Stimulated activated CD4-positive, alpha-beta T cell treated with anti-CD3 and anti-CD28 coated beads, Interleukin-12 subunit alpha, Interleukin-12 subunit beta, amount 100 ng/mL, for 24 hours (primary cell): ENCODE measurements at places on chromosomes 1 and 21.

DNA sequence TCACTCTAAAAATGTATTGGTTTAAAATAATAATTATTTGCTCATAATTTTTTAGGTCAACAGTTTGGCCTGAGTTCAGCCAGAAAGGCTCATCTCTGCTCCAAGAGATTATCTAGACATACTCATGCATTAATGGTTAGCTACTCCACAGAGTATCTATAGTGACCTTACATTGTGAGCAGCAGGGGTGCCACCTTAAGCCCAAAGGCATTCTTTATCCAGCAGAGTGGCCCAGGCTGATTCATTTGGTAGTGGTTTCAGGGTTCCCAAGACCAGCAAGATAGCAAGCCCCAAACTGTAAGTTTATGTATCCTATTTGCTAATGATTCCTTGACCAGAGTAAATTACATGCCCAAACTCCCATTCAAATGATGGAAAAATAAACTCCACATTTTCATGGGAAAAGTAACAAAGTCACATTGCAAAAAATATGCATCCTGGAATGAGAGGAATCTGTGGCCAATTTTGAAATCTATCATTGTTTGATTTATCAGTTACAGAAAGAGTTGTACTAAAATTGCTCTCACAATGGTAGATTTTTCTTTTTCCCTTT, 182.6 kb upstream of the KCNK2 start:
- DNase-seq, result no peak

GRCh38 chr1:162678439-162678838, 46.2 kb downstream of the DDR2 start:
- no peak for DNase-seq

DNA sequence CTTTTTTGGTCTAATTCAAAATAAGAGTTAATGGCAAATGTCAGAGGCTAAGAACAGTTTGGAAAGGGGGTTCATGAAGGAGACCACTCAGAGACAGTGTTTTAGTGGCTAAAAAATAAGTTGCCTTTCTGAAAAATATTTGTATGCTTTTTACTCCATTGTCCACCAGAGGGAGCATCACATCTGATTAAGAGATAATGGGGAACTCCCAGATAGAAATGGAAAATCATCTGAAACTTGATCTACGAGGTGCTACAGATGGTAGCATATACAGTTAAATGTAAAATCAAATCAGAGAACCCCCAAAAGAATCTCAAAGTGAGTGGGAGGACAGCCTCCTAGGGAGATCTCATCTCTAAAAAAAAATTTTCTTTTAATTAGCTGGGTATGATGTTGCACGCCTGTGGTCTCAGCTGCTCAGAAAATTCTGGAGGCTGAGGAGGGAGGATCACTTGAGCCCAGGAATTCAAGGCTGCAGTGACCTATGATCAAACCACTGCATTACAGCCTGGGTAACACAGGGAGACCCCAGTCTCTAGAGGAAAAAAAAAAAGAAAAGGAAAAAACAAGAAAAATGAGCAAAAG, 9.7 kb downstream of the SMYD3 start:
- no peak for DNase-seq

DNA sequence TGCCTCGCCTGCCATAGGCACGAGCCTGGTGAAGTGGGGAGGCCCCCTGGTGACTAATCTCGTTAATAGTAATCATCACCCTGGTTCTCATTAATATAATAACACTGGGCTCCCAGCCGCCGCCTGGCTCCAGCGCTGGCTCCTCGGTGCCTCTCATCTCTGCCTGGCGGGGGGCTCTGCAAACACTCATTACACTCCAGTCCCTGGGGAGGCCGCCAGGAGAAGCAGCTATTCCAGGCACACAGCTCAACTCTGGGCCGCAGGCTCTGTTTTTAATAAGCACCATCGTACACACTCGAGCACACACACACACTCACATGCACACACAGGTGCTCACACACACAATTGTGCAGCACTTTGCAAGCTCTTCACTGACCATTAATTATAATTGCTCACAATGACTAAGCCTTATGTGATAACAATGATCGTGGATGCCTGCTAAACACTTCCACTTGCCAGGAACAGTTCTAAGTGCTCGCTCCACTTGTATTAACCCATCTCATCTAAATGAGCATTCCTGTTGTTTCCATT, 52.2 kb downstream of the SDC3 start:
- DNase-seq, result no peak

GRCh38 chr1:228977307-228977706, 242.0 kb downstream of the RHOU start:
- DNase-seq, result no peak

DNA sequence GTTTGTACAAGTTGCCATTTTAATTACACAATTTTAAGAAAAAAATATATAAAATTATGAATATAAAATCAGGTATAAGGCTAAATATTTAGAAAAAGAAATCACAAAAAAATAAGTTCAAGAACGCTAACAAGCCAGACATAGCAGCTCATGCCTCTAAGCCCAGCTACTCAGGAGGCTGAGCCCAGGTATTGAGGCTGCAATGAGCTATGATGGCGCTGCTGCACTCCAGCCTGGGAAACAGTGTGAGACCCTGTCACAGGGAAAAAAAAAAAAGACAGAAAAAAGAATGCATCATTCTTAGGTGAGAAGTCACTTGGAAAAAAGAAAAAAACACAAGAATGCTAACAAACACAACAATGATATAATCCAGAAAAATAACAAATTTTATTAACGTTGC, 112.3 kb upstream of the PRDX6 start:
- DNase-seq, result no peak

DNA sequence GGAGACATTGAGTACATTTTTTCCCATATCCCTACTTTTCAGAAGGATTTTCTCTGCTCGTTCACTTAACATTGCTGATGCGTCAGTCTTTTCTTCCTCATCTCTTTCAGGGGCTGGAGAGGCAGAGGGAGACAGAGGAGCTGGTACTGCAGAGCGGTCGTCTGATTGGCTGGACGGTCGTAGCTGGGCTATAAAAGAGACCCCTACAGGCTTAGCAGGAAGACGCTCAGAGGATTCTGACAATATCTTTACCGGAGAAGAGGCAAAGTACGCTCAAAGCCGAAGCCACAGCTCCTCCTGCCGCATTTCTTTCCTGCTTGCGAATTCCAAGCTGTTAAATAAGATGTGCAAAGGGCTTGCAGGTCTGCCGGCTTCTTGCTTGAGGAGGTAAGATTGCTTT, at the start of gene RGS4:
TSS of gene RGS4 (plus strand) at position 220 of the 400 bp plus-strand sequence. CDS start at position 344, 124 bp downstream.
- no peak for DNase-seq

- no peak for DNase-seq
Measured at GRCh38 chr1:239616673-239617072, 230.3 kb downstream of the CHRM3 start.

DNA sequence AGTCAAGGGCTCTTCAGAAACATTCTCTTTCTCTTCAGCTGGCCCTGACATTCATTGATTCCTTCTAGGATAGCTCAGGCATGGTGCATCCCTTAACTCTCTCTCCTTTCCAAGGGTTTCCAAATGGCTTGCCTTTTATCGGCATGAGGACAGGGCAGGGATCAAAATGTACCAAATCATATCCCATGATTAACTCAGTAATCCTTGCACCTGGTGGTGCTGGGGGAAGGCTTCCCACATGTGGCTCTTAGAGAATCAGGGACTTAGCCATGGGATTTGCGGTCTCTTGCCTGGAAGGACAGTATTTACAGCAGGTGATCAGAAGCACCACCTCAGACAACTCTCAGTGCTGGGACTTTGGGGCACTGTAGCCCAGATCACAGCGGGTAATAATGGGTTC, 46.2 kb upstream of the EDEM3 start:
- DNase-seq, result no peak

- peak; percentile 31 for DNase-seq
Measured at GRCh38 chr1:28056129-28056925, 32.1 kb downstream of the EYA3 start.

DNA sequence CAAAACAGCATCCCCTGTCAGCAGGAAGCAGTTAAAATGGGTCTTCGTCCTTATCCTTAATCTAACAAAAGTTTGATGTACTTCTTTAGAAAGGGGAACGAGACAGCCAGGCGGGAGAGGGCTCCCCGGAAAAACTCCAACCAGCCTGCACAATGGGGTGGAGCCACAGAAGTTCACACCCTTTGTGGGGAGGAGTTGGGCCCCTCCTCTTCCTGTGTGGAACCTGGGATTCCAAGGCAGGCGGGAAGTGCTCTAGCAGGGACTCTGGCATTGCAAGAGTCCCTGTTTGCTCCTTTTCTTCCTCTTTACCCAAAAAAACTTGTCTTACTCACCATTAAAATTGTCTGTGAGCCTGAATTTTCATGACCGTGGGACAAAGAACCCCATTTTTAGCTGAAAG, 47.7 kb downstream of the FCRL5 start:
- DNase-seq, result no peak

- DNase-seq, result no peak
Measured at GRCh38 chr1:98904684-98905083, 100.0 kb downstream of the PLPPR5 start.

GRCh38 chr1:220786337-220787068, at the start of gene MTARC1:
TSS of gene MTARC1 (plus strand) at chr1:220786913. CDS start at chr1:220786945, 32 bp downstream.
- DNase-seq, result no peak

DNA sequence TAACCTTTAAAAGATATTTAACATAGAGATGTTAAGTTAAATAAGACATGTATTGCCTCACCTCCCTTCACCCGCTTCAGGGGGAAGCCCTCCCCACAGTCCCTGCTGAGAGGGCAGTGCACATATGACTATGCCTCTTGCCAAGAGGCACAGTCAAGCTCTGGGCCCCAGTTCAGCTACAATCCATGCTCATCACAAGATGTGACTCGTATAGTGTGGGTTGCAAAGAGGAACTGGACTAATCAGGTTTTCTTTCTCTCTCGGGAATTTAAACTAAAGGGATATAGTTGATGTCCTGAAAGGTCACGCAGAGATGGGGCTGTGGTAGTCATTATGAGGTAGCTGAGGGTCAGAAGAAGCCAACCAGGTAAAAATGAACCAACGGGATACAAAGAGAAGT, 35.6 kb downstream of the LYST start:
- DNase-seq, result no peak

GRCh38 chr1:196650403-196650802, 1.4 kb upstream of the CFH start:
- DNase-seq, result no peak

DNA sequence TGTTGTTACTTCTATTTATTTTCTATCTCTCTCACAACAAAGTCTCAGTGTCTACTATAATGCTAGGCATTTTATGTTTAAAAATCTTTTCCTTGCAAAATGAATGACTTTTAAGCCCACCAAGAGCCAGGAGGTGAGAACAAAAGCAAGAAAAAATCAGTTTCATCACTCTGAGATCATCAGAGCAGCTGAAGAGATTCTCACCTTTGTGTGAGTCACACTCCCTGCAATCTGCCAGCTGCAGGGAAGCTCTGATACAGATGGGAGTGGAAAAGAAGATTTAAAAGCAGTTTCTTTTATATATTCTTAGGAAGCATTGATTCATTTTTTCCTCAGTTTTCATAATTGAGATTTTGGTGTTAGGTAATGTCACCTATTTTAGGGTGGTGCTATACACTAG, 107.6 kb downstream of the LHX9 start:
- no peak for DNase-seq

DNA sequence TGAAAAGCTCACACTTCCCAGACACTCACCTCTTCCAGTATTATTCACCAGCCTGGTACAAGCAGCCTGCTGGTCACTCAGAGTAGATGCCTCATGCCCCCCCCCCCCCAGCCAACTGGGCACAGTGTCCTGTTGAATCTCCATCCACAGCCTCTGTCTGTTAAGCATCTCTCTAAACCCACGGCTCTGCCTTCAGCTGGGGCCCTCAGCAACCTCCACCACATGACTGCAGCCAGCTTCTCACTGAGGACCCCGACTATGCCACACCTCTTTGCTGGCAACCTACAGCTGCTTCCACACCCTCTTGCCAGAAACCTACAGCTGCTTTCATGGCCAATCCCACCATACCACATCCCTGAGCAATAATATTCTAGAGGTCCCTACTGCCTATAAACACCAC, 113.1 kb downstream of the RHOU start:
- no peak for DNase-seq

- DNase-seq, result no peak
Measured at GRCh38 chr1:180230791-180231505, 884 bp downstream of the LHX4 start.

- DNase-seq, result no peak
Measured at GRCh38 chr1:81681114-81681513, 119.6 kb upstream of the ADGRL2 start.

- DNase-seq, result no peak
Measured at GRCh38 chr1:244346972-244347618, 104.6 kb downstream of the ADSS2 start.

GRCh38 chr1:205121660-205122488, at the start of gene RBBP5:
TSS of gene RBBP5 (minus strand) at chr1:205121978. CDS start at chr1:205121873, 105 bp downstream.
- DNase-seq, result peak; percentile 89

DNA sequence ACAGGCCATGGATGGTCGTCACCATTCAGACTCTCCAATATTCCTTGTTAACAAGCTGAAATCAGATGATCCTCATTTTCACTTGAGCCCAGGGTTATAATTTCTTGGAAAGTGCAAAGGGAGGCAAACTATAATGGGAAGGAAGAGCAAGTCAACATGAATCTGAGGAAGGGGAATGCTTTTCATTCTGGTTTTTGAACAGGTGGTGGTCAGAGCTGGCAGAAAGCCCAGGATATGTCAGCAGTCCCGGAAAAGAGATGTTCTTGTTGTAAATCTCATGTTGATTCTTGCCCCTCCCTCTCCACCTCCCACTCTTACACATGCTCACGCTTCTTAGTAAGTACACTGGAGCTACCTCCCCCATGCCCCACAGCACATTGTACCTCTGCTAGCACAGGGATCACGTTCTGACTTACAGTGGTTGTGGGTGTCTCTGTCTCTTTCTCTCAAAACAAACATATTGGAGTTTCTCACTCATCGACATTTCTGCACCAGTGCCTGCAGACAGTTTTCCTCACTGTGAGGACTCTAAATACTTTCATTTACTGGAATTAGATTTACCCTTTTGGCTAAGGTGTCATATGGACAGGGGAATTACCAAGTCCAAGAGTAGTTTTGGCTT, 77.6 kb downstream of the XCL2 start:
- peak; percentile 41 for DNase-seq

- no peak for DNase-seq
Measured at GRCh38 chr1:245444147-245444828, 289.5 kb downstream of the KIF26B start.

- DNase-seq, result no peak
Measured at GRCh38 chr1:176926330-176927086, 238.0 kb downstream of the ASTN1 start.

- no peak for DNase-seq
Measured at GRCh38 chr1:167430849-167431242, 87.5 kb downstream of the CD247 start.

DNA sequence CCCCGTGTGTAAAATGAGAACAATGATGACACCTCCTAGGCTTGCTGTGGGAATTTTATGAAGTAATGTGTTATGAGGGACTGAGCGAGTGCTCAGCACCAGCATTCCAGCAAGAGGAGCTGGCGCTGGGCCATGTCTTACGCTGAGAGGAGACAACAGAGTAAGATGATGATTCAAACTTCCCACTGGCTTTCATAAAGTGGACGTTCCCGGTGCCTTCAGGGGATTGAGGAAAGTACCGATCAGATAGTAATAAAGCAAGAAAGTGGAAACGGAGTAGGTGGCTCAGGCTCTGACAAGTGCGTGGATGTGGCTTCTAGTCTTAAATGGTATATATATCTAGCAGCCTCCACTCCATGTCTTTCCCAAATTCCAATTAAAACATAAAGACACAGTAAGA, 23.8 kb downstream of the EPHA10 start:
- DNase-seq, result no peak

GRCh38 chr1:47617381-47618221, 179.8 kb downstream of the FOXD2 start:
- no peak for DNase-seq
